ENCODE measurements at places on chromosomes 2 and 18.

DNA sequence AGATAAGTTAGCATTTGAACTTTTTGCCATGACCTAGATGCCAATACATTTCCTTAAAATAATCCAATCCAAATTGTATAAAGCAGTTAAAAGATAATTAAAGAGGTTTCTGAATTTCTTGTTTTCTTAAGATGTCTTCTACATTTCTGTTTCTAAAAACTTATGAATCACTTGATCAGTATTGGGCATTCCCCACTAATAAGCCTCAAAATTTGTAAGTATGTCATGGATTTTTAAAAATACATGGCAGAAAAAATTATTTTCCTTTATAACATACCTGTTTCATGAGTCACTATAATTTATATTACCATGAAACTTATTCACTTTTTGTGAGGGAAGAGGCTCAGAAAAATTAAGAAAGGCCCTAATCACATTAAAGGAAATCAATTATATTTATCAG lies 90.3 kb upstream of the TFPI start:
- DNase-seq = no peak

- no peak for DNase-seq
These were observed 76.2 kb downstream of the DCDC2C start for GRCh38 chr2:3779496-3780049.

DNA sequence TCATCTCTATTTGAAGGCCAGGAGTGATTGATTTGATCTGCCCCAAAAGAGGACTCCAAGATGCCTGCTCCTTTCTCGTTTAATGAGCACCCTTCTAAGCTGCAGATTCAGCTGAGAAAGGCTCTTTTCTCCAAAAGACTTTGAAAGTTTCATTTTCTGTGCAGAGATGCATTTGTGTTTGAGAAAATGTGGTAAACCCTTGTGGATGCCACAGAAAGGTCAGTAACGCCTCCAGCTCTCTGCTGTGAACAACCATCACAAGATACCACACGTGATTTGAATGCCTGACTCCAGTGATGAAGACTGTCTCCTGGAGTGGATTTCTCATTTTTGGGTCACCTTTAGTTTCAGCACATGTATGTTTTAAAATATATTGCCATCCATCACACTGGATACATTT lies 35.0 kb upstream of the CCDC85A start:
- DNase-seq = no peak

- DNase-seq = no peak
These were observed 17.3 kb downstream of the ALPK2 start for GRCh38 chr18:58611395-58612131.

DNA sequence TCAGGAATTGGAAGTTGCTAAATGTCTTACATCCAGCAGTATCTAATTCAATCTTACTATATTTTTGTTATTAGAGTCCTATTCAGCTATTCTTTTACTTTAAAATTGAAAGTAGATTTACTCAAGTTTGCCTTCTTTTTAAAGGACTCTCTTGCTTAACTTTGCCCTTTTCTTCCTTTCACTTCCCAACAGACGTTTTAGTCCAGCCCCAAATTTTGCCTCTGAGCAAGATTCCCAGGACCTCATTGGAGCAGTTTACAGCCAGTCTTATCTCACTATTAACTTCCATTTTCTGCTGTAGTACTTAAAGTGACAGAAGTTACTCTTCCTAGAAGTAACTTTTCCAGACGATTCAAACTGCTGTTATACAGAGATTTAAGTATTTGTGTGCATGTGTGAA lies 1.7 kb upstream of the PRKD3 start:
- no peak for DNase-seq

GRCh38 chr2:166671235-166671634 lies 177.2 kb upstream of the SCN7A start:
- no peak for DNase-seq

DNA sequence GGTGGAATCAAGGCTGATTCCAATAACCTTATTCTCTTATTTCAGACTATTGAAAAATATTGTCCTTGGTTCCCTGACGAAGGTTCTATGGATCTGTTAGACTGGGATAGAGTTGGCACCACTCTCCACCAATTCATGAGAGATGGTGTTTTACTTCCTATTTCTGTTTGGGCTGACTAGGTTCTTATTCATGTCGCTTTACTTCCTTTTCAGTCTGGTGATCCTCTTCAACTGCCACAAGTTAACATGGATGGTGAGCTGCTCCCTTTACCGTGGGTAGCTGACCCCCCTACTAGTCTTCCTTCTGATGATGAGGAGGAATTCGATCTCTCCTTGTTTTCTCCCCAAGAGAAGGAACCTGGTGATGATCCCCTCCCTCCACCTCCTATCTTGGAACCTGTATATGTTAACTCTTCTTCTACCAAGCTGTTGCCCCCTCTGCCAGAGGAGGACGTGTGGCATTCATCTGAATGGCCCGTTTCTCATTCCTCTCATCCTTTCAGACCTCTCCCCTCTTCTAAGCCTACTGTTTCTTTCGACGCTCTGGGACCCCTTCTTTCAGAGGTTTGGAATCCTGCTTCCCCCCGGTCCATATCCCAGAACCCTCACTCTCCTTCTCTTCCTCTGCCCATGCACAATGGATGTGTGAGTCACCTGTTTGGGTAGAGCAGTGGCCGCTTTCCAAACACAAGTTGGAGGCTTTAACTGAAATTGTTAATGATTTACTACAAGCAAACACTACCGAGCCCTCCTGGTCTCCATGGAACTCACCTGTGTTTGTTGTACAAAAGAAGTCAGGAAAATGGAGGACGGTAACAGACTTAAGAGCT lies 13.5 kb upstream of the CNOT11 start:
- no peak for DNase-seq

DNA sequence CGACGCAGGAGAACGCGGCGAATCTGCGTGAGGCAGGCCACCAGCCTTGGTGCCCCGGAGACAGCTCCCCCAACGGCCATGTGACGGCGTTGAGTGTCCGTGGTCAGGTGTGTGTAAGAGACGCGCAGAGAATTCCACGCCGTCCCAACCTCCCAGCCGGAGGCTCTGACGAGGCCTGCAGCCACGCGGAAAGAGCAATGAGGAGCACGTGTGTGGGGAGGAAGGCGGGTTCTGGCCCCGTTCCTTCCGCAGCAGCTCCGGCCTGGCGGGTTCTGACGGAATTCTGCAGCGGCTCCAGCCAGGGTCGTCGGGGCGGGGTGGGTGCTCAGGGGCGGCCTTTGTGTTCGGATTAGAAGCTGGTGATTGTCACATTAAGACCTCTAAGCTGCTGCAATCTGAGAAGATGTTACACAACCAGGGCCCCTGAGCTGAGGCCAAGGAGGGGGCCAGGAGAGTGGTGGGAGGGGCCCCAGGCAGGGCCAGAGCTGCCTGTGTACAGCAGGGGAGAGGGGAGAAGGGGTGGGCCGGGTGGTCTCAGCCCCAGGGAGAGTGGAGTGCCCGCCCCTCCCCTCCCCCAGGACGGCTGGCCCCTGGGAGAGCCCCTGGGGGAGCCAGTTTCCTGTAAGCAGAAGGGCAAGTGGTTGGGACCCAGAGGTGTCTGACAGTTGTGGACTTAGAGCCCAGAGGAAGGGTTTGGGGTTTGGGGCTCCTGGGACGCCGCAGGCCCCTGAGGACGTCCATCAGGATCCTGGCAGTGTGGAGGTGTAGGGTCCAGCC lies 5.1 kb upstream of the GAL3ST2 start:
- DNase-seq = no peak

DNA sequence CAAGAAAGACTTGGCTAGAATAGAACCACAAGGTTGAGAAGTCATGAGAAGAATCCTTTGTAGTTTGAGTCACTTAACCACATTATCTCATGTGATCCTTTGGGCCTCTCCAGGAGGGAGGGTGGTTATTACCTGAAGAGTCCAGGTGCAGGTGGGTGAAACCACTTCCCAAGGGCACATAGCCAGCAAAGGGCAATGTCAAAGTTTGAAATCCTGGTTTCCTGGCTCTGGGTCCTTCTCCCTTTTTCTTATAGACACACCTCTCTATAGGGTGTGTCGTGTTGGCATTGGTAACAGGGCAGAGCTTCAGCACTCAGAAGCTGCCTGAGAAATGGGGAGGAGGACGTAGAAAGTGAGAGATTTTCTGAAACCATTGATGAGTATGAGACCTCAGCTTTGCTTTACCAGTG lies 137.9 kb downstream of the MGAT5 start:
- peak; percentile 78 for DNase-seq

DNA sequence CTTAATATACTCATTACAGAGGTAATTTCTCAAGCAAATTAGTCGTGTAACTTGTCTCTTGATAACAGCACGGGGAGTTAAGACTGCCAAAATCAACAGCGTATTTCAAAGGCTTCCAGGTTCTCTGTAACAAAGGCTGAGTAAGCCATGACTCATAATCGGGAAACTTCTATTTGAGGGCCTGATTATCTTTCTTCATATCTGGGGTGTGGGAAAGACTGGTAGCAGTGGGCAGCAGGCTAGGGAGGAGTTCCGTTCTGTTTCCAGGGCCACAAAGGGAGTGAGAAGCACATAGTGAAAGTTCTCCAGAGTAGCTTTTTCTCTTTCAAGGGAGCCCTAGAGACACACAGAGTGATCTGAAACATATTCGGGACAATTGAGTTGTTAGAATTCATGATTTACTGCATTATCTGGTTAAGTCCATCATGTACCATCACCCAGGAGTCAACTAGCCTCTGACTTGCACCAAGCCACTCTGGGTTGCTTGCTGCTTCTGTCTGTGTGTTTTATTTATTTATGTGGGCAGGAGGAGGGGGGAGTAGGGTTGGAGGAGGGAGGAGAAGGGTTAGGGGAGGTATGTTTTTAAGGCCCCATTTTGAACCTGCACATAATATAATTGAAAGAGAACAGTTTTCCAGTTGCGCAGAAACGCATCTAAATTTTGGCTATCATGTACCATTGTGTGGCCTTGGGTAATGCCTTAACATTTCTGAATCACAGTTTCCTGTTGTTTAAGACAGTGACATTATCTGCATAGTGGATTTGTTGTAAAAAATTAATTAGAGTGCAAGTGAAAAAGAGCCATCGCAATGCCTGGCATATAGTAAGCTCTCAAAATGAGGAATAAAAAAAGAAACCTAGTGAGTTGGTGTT lies 80.5 kb upstream of the ITPRID2 start:
- DNase-seq = no peak

DNA sequence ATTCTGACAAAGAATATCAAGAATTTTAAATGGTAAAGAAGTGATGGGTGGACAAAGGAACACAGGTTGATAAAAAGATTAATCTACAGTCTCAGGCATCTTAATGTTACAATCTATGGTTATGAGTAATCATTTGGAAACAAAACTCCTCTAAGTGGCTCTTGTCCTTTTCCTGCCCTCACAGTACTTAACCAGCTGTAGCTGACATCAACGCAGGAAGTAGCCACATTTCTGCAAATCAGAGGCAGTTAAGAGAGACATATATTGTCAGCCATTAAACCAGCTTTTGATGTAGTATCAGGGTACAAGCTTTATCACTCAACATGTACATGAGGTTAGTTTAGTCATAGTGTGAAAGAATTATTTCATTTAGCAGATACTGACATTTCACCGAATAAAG lies 244.6 kb downstream of the NR4A2 start:
- no peak for DNase-seq

DNA sequence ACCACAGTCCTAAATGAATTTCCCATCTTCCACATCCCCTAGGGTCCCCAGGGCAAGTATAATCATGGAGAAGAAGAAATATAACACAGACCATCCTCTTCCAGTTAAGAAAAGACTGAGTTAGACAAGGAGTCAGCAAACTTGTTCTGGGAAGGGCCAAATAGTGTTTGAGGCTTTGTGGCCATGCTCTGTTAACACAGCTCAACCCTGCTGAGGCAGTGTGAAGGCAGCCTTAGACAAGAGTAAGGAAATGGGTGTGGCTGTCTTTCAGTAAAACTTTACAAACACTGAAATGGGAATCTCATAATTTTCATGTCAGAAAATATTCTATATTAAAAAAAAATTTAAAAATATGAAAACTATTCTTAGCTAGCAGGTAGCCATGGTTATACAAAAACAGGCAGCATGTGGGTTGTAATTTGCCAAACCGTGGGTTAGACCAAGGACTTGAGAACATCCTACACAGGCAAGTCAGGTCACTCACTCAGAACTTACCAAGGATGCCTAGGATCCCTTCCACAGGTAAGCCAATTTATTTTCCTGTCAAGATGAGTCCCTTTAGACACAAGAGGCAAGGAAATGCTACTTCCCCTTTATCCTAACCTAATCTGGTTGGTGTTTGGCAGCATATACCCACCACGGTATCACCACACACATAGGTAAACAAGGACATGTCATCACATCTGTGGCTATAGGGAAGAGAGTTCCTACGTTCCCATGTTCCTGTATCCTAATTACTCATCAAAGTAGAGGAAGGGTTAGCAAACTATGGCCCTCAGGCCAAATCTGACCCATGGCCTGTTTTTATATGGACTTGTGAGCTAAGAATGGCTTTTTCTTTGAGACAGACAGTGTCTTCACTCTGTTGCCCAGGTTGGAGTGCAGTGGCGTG lies 31.9 kb downstream of the C2orf74 start:
- no peak for DNase-seq

- no peak for DNase-seq
These were observed 117.9 kb upstream of the ID2 start for GRCh38 chr2:8563814-8564474.

- DNase-seq = no peak
These were observed 42.8 kb upstream of the ASB18 start for GRCh38 chr2:236306825-236307540.

DNA sequence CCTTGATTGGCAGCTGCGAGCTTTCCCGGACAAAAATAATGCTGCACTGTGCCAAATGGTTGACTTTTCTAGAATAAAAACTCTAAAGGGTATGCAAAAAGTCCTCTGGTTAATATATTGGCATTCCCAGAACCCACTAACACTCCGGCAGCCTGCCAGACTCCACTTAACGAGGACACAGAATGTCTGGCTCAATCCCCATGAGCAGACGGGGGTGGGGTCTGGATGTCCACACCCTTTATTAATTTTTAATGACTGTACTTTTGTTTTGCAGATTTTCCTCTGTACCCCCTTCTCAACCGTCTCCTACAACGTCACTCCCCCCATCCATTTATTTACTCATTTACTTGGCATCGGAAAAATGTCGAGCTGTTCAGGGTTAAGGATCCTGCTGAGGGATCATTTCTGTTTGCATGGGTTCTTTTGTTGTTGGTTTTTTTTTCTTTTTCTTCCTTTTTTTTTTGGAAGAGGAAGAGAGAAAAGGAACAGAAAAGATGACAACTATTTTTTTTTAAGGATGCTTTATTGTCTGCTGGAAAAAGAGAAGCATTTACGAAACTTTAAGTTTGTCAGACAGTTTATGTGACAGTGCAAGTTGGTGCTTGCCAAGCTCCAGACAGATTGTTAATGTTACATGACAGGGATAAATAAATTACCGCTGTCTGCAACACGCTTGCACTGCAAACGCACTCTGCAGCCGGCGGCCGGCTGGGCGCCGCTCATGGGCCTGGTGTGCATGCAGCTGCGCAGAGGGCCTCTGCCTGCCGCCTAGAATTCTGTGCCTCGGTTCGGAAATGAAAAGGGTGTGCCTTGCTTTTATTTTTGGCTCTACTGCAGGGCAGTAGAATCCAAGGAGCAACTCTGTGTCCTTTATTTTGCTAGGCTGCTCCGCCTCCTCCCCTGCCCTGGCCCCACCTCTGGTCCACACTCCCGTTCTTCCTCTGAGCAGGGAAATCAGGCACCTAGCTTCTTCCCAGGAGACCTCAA lies 3.6 kb downstream of the LDLRAD4 start:
- DNase-seq = peak; percentile 80

All from DMS79 (cell line).